Astrocyte of the hippocampus (primary cell): ENCODE measurements at places on chromosomes 3 and 15.

DNA sequence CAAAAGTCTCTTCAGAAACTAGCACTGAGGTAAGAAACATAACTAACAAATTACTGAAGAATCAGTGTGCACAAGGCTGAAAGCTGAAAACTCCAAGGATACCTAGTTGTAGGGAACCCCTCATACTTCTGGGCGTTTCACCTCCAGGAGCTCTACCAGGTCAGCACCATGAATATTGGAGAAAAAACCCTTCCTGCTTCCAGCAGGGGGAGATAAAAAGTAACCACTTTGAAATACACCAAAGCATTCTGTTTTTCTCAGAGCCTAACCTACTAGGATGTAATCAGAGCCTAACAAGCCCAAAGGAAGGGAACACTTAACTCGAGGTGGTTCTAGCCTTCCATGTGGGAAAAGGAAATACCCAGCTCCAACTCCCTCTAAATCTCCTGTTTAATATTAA is 175.8 kb upstream of the MME start:
- DNase-seq, result peak; percentile 21

- no peak for DNase-seq
These were observed 4.0 kb downstream of the RASSF1 start for GRCh38 chr3:50336452-50337174.

GRCh38 chr3:119690043-119690656 is 12.7 kb upstream of the CFAP91 start:
- DNase-seq, result peak; percentile 41

DNA sequence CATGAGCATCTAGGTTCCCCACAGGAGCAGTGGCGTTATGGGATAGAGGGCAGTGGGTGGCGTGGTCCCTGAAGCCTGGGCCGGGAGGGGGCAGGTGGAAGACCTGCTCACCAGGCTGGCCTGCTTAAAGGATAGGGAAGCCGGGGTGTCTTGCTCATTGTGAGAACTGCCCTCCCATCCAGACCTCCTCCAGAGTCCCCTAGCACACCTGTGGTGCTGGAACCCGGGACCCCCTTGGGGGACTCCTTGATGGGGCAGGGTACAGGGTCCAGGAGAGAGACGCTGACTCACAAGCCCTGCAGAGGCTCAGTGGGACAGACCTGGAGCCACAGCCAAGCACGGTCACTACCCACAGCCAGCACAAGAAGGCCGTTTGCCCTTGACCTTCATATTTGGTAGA is 2.8 kb upstream of the RHCG start:
- no peak for DNase-seq

DNA sequence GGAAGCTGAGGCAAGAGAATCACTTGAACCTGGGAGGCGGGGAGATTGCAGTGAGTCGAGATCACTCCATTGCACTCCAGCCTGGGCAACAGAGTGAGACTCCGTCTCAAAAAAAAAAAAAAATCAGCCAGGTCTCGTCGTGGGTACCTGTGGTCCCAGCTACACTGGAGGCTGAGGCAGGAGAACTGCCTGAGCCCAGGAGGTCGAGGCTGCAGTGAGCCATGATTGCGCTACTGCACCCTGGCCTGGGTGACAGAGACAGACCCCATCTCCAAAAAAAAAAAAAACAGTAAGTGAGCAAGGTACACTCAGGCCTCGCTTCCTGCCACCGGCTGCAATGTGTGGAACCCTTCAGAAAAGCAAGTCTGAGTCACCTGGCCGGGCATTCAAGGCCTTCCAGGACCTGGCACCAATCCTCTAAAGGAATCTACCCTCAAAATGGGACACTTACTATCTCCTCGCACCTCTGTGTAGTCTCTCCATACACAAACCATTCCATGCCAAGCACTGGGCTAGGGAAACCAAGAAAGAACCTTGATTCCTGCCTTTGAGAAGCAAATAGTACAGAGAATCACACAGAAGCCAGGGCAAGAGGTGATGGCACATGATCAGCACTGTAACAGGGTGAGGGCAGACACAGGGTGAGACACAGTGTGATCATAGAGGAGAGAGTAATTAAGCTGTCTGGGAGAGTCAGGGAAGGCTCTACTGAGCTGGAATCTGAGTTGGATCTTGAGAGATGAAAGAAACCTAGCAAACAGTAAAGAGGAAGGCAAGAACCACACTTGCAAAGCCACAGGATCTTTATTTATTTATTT is 9.7 kb downstream of the SCAMP2 start:
- peak; percentile 50 for DNase-seq

- no peak for DNase-seq
These were observed 257.2 kb downstream of the NFKBIZ start for GRCh38 chr3:102106416-102107097.

GRCh38 chr15:34665498-34666116 is 82.2 kb upstream of the GOLGA8B start:
- DNase-seq, result no peak

DNA sequence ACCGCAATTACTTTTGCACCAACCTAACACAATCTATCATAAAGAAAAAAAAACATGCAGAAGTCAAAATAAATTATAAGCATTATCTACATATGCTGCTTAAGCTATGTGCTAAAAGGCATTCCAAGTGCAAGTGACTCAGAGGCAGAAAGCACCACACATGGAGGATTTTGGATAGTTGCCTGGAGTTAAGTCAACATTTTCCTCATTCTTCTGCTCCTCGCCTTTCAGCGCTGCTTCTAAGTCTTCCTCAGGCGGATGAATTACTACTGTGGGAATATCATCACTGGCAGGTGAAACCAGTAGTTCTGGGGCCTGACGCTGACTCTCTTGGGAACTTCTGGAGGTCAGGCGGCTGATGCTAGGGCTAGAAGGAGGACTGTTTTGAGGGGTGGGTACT is 53.1 kb downstream of the SLC4A7 start:
- DNase-seq, result peak; percentile 97

DNA sequence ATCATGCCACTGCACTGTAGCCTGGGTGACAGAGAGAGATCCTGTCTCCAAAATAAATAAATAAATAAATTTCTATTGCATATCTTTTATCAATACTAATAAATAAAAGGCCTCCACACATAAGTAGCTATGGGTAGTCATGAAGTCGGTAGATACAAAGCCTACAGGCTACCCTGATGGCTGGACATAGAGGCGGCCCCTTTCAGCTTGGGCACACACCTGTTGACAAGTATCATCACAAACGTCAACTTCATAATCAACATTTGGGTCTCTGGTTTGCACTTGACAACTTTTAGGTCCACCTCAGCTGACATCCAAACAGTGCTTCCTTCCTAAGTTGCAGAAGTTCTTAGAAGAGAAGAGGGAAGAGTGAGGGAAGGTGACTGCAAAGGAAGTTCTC is 53.4 kb downstream of the ITGA11 start:
- no peak for DNase-seq

DNA sequence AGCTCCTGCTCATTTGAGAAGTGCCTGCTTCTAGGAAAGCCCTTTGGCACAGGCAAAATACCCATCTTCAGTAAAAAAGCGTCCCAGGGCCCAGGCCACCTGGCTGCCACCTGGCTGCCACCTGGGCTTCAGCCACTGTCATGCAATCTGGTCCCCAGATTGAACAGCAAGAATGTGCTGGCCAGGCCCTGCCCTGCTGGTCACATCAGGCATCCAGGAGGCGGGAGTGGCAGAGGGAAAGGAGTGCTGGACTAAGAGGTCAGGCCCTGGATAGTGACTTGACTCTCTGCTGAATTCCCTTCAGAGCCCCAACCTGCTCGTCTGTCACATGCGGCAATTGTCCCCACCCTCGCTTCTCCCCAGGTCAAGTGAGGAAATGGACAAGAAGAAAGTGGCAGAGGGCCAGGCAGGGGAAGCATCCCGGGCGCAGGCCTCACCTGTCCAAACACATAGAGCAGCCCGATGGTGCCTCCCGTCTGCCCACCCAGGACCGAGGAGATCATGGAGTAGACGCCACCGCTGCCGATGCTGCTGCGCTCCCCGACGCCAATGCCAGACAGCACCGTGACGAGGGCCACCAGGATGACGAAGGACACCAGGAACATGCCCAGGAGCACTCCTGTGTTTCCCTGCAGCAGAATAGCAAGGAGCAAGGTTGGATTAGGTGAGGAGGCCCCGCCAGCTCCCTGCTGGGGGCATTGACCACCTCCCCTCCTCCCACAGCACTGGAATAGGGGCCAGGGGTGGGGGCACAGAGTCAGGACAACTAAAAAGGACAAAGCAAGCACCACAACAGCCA is 25.5 kb downstream of the SLC12A8 start:
- no peak for DNase-seq

DNA sequence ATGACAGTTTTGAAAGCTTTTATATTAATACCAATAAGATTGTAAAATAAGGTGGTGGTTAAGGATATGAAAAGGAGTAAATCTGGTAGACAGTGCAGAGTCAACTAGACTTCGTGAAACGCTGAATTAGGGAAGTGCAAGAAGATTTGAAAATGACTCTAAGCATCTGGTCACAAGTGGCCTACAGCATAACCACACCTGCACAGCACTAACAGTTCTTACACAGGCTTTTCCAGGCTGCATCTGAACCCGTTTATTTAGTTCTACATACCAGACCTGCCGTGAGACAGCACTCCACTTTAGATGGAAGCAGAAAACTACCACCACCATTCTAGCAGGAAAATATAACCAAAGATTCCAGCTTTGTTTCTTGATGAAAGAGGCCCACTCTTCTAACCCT is 1.9 kb downstream of the DMXL2 start:
- DNase-seq, result peak; percentile 4

DNA sequence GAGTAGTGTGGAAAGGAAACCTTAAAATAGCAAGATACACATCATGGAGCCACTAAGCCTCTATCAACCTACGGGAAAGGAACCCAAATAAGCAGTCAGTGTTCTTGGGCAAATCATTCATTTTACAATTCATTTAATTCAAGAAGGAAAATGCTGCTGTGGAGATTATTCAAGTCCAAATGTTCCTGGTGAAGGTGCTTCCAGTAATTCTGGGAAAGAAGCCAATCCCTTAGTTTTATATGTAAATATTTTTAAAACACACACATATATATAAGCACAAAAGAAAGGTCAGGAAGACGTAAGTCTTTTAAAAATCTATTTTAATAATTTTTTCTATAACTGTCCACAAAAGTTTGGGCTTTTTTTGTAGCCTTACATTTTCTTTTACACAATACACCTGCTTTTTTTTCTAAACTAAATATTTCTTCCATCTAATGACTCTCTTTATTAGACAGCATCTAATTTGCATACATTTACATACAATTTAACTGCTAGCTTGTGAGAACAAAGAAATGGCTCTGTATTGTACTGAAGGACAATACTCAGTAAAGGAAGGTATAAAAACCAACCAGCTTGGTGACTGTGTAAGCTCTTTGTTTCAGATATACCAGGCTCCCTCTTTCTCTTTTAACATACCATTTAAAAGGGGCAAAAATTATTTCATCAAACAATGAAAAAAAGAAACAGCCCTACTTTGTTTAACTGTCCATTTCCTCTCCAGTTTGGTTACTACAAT is 269.5 kb downstream of the ZBTB20 start:
- no peak for DNase-seq

DNA sequence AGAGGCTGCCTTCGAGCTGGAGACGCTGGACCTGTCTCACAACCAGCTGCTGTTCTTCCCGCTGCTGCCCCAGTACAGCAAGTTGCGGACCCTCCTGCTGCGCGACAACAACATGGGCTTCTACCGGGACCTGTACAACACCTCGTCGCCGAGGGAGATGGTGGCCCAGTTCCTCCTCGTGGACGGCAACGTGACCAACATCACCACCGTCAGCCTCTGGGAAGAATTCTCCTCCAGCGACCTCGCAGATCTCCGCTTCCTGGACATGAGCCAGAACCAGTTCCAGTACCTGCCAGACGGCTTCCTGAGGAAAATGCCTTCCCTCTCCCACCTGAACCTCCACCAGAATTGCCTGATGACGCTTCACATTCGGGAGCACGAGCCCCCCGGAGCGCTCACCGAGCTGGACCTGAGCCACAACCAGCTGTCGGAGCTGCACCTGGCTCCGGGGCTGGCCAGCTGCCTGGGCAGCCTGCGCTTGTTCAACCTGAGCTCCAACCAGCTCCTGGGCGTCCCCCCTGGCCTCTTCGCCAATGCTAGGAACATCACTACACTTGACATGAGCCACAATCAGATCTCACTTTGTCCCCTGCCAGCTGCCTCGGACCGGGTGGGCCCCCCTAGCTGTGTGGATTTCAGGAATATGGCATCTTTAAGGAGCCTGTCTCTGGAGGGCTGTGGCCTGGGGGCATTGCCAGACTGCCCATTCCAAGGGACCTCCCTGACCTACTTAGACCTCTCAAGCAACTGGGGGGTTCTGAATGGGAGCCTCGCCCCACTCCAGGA is 21.1 kb downstream of the NRROS start:
- no peak for DNase-seq

DNA sequence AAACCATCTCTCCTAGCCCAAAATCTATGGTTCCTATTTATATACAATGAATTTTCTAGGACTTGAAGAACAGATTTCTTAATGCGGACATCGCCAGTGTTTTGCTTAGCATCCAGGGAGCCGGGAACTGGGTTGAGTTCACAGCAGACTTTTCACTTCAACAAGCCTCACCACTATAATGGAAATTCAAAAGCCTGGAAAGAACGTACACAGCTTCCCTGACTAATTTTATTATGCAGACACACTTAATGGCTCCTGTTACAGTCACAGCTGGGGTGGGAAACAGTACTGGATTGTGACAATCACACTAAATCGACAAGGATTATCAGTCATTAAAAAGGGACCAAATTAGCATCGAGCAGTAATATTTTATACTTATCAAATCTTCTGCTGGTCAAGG is 129.2 kb upstream of the BNIP2 start:
- no peak for DNase-seq

- DNase-seq, result no peak
These were observed 180.9 kb downstream of the SUCNR1 start for GRCh38 chr3:152054315-152054714.

DNA sequence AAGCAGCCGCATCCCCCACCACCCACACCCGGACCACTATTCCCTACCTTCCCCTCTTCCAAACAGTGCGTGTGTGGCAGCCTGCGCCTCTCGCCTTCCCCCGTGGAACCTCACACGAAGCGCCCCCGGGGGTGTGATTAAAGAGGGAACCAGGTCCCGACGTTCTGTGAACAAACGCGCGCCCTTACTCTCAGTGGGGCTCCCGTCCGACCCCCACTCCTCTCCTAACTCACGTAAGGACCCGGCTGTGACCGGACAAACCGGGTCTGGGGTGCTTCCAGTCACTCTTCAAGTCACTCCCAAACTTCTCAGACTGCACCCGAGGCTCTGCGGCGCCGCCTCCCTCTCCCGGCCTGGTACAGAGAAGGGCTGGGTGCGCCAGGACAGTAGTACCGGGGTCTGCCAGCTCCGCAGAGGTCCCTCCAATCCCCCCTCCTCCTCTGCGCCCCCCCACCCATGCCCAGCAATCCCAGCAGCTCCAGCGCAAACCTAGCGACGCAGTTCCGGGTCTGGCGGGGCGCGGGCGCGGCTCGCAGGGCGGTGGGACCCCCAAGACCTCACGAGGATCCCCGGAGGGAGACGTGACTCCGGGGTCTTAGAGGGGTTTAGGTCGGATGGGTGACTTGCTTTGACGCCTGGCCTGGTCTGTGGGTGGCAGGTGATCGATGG is 574 bp downstream of the DUOXA1 start:
- no peak for DNase-seq

GRCh38 chr3:191051037-191051436 is 148.0 kb upstream of the OSTN start:
- peak; percentile 55 for DNase-seq
